GM10248 (cell line): ENCODE measurements at places on chromosomes 4 and X.

- no peak for DNase-seq
Observed at GRCh38 chr4:139524062-139524631, 31.9 kb downstream of the SETD7 start.

GRCh38 chrX:9055354-9055753 is 21.4 kb upstream of the FAM9B start:
- DNase-seq = no peak

GRCh38 chr4:25943312-25943711 is 29.3 kb downstream of the SMIM20 start:
- DNase-seq = no peak

DNA sequence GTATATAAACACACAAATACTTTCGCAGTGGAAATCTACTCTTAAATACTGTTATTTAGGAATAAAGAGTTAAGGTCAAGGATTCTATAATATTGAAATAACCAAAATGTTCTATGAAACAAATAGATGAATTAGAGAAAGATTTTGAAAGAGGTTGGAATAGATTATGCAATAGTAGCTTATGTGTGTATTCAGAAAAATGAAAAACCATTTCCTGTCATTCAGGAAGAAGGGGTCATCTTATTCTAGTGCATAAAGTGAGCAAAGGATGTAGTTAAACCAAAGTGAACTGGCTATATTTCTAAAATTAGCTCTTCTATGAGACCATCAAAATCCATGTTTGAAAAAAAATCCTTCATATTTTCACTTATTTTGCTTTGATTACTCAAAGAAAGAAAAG is 30.0 kb upstream of the MYOZ2 start:
- DNase-seq = no peak

DNA sequence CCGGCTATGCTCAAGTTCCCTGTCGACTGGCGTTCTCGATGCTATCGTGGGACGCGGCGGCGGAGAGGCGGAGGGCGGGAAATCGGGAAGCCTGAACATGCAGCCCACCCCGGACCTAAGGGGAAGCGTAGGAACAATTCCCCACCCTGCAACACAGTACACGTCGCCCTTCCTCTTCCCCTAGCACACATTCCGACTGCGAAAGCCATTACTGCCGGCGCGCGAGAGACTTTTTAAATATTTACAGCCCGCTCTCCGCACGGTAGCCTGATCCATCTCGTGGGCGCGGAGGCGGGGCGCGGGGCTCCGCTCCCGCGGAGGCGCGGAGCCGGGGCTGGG is 48.1 kb upstream of the BCOR start:
- DNase-seq = no peak

DNA sequence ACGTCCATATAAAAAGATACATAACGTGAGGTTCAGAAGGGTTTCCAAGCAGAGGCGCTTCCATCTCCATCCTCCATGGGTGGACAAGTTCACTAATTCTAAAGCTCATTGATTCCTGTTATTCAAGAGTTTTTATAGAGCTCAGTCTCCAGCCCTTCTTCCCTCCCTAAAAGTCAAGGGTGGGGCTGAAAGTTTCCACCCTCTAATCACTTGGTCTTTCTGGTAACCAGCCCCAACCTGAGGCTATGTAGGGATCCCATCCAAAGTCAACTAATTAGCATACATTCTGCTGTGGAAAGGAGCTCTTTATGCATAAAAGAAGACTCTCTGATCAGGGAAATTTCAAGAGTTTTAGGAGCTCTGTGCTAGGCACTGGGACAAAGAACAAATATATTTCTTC is 46.9 kb upstream of the VEGFC start:
- DNase-seq = no peak

DNA sequence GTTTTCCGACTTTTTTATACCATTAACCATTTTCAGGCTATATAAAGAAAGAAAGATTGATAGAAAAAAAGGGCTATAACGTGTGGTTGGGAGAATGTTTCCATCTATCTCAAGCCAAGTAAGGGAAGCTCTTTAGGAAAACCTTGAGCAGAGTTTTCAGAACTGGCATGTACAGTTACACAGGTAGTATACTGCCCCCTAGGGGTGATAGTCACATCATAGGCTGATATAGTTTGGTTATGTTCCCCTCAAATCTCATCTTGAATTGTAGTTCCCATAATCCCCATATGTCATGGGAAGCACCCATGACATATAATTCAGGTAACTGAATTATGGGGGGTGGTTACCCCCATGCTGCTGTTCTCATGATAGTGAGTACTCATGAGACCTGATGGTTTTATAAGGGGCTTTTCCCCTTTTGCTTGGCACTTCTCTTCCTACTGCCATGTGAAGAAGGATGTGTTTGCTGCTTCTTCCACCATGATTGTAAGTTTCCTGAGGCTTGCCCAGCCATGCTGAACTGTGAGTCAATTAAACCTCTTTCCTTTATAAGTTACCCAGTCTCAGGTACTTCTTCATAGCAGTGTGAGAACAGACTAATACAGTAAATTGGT is 186.8 kb downstream of the TMA16 start:
- DNase-seq = peak; percentile 56

- no peak for DNase-seq
Observed at GRCh38 chrX:44152852-44153251, 179.7 kb upstream of the NDP start.

DNA sequence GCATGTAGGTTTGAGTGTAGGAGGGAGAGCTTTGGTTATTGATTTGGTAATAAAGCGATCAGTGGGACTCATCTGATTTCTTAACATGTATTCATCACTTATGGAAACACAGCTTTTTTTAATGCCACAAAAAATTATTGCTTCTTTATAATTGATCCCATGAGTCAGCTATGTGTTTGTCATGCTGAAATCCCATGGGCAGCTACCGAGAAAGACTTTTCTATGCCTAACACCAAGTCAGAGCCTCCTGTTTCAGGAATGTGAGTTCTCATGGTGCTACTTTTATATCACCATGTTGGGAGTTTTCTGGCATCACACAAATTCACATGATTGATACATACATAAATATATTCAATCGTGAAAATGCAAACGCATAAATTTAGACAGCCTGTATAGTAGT is 165.7 kb downstream of the RAPGEF2 start:
- DNase-seq = no peak
